ENCODE measurements at places on chromosomes 12 and 14.

- no peak for DNase-seq
These were observed 54.5 kb upstream of the EVL start for GRCh38 chr14:100010679-100011078.

DNA sequence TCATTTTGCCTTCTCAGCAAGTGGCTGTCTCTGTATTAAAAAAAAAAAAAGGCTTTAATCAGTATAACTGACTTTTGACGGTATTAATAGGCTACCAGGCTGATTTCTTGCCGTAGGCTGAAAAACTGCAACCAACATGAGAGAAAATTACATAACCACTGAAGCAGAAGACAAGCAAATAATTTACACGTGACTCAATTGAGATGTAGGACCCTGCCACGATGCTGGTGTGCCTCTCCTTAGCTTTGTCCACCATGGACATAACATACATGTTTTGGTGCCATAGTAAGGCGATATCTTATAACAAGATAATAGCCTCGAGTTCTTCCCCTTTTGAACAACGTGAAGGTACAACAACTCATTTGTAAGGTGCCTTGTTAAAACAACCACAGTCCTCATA is 88.7 kb upstream of the GRIP1 start:
- DNase-seq = no peak

DNA sequence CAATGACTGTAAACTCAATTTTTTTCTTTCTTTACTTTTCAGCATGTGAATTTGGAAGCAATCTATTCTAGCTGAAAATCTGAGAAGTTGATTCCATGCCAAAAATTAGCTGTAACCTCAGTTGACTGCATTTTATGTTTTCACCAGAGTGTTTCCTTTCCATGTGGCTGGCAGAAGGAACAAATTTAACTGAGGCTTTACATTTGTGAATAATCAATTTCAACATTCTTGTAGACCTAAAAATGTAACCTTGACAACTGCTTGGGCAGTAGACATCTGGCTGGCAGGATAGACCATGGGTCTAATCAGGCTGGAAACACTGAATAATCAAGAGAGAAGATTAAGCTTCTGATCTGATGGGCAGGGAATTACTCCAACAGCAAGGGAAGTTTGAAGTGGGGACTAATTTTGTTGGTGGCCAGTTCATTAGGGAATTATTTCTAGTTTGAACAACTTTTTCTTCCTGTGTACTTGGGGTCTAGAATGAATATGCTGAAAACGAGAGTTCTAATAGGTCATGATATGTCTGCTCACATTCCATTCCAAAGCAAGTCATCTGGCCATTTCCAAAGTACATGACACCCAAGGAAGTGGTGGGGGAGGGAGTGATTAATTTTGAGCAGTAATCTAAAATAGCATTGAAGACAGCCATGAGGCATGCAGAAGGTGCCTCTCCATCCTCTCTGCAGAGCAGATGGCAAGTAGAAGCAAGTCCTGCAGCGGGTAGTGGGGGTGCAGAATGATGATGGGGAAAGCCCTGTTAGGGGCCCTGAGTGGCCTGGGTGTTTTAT is 68.2 kb downstream of the ATP23 start:
- DNase-seq = no peak

GRCh38 chr14:55446127-55446736 is 5.8 kb upstream of the TBPL2 start:
- DNase-seq = peak; percentile 66

- DNase-seq = no peak
These were observed 66.0 kb downstream of the BMP4 start for GRCh38 chr14:53890611-53891101.
